ENCODE measurements at places on chromosomes 12 and 14. TPM values are rescaled to one million over a fixed set of nuclear protein-coding genes. Genes with fewer than 3 reads are reported as not detected.
A peak's percentile ranks its signal among the peaks of the same experiment; 100 is the strongest.

- DNase-seq: no peak
Observed at GRCh38 chr14:33056213-33056612, 117.5 kb downstream of the NPAS3 start.

DNA sequence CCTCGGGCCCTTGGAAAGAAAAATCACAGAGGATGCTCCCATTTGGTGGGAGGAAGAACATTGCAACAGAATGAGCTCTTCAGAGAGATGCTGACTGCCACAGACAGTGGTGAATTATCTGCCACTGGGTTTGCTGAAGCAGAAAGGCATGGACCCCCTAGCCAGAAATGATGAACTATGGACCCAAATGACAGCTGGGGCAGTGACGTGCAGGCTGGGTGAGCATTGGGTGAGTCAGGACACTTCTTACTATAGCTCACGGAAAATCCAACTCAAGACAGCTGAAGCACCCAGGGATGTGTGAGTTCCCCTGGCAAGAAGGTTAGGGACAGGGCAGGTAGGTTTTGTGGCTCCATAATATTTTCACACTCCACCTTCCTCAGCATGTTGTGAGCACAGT lies 993.2 kb downstream of the BCL11B start:
- DNase-seq: no peak

Gene AMDHD1
- total RNA-seq: 0.41 TPM

Gene SERPINA1
- total RNA-seq: 0.18 TPM

DNA sequence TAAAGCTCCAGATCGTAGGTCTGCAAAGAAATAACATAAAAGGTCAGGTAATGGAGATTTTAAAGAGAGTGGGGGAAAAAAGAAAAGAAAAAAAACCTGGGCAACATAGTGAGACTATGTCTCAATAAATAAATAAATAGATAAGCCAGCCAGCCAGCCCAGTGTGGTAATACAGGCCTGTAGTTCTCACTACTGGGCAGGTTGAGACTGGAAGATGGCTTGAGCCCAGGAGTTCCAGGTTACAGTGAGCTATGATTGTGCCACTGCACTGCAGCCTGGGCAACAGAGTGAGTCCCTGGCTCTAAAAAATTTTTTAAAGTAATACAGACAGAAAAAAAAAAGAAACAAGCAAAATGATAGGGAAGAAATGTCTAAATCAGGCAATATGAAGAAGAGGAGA lies 43.2 kb upstream of the BBS10 start:
- DNase-seq: no peak

DNA sequence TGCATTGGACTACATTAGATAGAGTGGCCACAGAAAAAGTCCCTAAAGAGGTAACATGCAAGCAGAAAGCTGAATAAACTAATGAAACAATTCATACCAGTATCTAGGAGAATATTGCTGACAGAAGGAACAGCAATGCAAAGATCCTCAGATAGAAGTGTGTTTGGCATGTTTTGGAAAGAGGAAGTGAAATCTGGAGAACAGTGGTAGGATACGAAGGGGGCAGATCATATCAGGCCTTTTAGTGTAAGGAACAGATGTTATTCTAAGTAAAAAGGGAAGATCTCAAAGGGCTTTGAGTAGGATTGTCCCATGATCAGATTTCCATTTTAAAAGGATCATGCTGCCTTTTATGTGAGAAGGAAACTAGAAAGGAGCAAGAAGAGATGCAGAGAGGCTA lies 342.9 kb downstream of the PAWR start:
- DNase-seq: no peak

DNA sequence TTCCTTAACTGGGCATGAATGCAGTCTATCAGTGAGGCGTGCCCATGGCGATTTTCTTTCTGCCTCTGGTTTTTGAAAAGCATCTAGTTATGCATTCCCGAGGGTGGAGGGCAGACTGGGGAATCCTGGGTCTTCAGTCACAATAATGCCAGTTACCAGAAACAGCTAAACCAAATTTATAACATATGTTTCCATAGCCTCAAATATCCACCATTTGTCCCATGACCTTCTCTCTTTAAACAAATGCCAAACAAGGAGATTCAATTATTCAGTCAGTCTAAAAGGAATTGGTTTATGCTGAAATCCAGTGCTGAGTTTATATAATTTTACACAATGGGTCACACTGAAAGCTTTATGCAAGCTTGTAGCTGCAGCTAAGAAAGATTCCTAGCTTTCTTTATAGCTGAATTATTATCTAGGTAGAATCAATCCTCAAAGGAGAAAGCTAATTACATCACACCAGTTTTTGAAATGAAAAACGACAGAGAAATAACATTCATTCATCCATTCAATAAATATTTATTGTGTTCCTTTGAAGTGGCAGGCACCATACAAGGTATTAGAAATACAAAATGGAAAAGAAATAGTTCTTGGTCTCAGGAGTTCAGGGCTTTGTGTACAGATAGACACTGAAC lies 131.3 kb upstream of the RAP1B start:
- DNase-seq: no peak

DNA sequence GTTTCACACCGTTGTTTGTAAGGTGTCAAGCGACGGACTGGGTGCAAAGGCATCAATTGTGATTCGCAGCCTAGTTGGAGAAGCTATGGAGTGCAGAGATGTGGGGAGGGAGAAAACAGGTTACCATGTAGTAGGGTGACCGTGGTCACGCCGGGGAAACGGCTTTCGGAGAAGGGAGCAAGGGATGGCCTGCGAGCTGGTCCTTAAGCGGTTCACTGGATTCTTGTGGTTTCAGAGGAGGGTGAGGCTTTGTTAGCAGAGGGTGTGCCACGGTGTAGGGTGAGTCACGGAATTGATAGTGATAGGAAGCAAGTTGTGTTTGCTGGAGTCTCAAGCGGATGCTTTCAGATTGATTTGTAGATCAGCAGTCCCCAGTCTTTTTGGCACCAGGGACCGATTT lies 2.3 kb downstream of the PIWIL1 start:
- peak; percentile 29 for DNase-seq

DNA sequence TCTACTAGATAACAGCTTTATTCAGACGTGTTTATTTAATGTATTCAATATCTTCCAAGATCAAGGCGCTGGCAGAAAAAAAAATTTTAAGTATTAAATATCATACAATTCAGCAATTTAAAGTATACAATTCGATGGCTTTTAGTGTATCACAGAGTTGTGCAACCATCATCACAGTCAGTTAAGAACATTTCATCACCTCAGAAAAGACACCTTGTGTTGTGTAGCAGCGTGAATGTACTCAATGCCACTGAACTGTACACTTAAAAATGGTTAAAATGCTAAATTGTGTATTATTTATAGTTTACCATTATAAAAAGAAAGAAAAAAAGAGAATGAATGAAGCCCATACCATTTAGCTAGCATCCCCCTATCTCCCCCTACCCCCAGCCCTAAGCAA lies 96.4 kb downstream of the RIN3 start:
- no peak for DNase-seq

Measured in H7 (cell line).